Suppressor macrophage treated with lipopolysaccharide for 1 hour (primary cell): ENCODE measurements at places on chromosomes 6 and 20.

DNA sequence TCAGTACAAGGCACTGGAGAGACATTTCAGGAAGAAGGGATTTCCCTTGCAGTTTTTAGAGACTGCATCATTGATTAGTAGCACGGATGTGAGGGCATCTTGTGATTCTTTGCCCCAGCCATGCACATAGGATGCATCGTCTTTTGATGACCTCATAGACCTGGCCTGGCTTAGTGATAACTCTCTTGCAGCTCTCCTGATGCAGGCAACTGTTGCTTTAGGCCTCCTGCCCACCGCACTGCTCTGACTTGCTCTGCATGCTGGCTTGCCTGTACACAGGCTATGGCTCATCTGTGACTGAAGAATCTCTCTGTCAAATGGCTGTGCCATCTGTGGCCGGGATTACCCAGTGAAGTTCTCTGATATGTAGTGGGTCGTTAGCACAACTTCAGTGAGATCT is 207.7 kb upstream of the PTCHD4 start:
- DNase-seq: no peak

- no peak for DNase-seq
Observed at GRCh38 chr6:110355022-110355421, 3.1 kb downstream of the METTL24 start.

DNA sequence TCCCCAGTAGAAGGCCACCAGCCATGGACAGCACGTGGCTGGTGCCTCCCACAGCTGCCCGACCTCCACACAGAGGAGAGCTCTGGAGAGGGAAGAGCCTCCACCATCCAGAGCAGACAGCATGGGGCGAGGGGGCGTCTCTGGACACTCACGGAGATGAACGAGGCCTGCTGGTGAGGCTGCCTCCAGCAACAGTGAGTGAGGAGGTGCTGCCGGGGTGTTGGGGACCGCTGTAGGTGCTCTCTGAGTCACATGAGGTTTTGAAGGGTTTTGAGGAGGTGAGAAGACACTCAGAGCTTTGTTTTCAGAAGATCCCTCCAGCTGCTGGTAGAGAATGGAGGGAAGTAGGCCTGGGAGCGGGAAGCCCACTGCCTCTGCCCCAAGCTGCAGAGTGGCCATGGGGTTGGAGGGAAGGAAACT is 65.6 kb downstream of the THBS2 start:
- no peak for DNase-seq

- peak; percentile 91 for DNase-seq
Observed at GRCh38 chr6:142702501-142703460, 242.2 kb downstream of the HIVEP2 start.

GRCh38 chr20:58394801-58395200 is 5.8 kb downstream of the VAPB start:
- no peak for DNase-seq

GRCh38 chr6:52779237-52779636 is 16.0 kb upstream of the GSTA2 start:
- DNase-seq: no peak

DNA sequence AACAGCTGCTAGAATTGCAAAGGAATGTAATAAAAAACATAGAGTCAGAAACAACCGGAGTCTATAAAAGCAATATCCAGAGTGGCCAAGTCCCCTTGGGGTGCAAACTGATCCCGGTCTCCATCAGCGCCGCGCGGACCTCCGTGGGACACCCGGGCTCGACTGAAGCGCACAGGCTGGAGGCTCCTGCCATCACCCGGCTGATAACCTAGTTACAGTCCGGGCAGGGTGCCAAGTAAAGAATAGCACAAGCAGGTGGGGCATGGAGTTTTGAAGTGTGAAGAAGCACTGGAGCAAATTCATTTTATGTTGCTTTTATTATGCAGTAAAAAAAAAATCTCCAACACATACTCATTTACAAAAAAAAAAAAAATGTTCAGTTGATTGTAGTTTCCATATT is 205.1 kb upstream of the GMDS start:
- DNase-seq: no peak

DNA sequence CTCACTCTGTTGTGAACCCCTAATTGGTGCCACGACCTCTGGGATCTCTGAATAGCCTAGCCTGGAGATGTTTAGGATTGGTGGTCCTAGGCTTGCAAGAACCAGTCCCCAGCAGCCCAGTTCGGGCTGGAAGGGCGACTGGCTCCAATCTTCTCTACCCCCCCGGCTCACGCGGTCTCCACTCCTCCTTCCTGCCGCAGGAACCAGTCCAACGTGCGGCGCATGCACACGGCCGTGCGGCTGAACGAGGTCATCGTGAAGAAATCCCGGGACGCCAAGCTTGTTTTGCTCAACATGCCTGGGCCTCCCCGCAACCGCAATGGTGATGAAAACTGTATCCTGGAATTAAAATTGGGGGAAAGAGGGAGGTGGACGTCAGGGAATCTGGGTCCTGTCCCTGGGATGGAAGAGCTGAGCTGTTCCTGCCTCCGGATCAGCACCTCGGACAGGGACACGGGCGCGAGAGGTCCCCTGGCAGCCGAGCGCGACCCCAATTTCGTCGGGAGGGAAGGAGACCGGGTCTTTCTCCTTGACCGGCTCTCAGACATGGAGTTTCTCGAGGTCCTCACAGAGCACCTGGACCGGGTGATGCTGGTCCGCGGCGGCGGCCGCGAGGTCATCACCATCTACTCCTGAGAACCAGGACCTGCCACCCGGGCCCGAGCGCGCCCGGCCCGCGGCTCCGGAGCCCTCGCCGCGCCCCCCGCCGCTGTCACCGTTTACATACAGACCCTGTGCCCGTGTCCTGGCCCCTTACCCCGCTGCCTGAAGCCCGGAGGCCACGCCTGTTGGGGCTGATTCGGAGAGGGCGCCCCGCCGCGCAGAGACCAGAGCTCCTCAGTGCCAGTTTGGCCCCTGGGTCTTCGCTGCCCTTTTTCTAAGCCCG is 28.2 kb downstream of the SLC12A5 start:
- peak; percentile 58 for DNase-seq

DNA sequence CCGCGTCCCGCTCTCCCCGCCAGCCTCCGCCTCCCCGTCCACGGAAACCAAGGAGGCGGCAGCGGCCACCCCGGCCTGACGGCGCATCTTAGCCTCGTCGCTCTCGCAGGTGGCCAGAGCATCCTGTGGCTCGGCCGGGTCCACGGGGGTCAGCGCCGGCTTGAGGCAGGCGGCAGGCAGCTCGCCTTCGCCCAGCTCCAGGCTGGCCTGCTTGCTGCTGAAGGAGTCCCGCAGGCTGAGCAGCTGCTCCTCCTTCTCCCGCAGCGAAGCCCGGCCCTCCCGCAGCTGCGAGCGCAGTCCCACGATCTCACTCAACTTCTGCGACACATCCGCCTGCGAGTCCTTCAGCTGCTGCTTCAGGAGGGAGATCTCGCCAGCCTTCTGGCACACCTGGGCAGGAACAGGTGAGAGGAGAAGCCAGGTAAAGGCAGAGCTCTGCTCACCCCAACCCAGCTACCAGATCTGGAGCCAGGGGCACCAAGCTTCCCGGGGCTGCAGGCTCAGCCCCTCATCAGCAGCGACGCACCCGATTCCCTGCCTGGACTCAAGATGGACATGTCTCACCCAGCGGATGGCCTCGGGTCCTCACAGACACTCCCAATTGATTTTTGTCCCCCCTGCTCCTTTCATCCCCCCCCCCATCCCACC is 5.2 kb upstream of the FASTKD5 start:
- no peak for DNase-seq

GRCh38 chr20:21339499-21339898 is 36.4 kb downstream of the XRN2 start:
- no peak for DNase-seq

DNA sequence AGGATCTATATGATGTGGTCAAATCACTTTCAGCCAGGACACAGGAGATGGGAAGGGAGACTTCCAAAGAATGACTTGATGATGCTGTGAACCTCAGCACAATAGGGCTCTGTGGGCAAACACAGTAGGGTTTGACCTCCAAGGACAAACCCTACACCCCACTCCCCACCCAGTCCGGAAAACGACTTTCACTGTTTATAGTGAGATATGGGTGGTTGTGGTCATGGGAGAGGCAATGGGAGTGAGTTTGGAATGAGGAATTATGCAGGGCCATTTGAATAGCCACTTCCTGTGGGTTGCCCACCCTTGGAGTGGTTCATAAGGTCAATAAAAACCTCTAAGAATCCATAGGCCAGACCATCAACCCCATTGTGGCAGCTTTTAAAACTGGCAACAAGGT is 38.4 kb upstream of the PRND start:
- DNase-seq: no peak

DNA sequence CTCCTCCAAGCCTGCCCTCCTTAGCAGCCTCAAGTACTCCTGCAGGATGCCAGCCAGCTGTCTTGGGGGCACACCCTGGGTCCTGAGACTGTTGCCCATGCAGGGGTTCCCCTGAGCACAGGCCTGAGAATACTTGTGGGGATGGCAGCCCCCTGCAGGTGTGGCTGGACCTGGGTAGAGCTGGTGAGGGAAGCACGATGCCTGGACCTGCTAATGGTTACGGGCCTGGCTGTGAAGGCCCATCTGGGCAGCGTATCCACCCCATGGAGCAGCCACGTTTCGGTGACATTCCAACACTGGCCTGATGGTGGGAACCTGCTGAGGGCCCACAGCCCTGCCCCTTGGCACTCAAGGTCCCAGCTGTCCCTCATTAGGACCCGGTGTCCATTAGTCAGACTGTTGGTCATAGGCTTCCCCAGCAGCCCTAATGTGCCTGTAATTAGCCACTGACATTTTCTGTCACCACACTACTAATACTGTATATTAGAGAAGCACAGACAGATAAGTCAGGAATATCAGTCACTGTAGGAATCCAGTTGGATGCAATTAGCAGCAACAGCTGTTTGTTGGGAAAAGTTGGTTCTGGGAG is 20.3 kb downstream of the CCDC167 start:
- no peak for DNase-seq

DNA sequence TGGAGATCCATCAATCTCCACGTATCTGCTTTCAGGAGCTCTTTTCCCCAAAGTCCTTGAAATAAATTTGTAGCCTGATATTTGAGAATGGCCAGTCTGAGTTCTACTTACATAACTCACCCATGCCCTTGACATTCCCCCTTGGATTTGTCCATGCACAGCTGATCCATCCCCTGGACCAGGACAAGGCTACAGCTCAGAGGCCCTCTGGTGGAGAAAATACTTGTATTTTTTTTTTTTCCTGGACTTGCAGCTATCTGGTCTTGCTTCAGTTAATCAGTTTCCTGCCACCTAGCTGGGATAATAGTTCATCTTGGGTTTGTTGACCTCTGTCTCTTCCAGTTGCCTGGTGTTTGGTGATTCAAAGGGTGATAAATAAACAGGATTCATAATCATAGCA is 467.6 kb downstream of the DHX35 start:
- no peak for DNase-seq

- no peak for DNase-seq
Observed at GRCh38 chr6:42047790-42048405, 2.4 kb upstream of the TAF8 start.

DNA sequence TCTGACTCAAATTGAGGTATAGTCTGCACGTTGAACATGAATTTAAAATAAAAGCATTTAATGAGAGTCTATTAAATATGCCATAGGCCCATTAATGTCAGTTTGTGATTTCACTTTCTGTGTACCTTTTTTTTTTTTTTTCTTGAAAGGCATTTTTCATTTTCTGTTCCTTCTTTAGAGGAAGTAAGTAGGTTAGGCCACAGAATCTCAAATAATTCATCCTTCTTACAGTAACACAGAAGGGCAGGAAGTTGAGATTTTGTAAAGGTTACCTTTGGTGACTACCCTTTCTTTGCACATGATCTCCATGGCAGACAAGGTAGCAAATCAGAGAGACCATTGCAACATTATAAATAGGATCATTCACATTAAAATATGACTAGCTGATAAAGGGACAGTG is 9.6 kb downstream of the L3MBTL3 start:
- DNase-seq: no peak

DNA sequence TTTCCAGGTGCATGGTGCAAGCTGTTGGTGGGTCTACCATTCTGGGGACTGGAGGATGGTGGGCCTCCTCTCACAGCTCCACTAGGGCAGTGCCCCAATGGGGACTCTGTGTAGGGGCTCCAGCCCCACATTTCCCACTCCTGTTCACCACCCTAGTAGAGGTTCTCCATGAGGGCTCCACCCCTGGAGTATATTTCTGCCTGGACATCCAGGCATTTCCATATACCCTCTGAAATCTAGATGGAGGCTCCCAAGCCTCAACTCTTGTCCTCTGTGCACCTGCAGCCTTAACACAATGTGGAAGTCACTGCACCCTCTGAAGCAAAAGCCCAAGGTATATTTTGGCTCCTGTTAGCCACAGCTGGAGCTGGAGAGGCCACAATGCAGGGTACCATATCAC is 393.5 kb downstream of the RNGTT start:
- no peak for DNase-seq

- DNase-seq: peak; percentile 63
Observed at GRCh38 chr6:16982807-16983206, 119.0 kb upstream of the STMND1 start.

- peak; percentile 36 for DNase-seq
Observed at GRCh38 chr20:19015351-19016139, 196.9 kb upstream of the SLC24A3 start.

DNA sequence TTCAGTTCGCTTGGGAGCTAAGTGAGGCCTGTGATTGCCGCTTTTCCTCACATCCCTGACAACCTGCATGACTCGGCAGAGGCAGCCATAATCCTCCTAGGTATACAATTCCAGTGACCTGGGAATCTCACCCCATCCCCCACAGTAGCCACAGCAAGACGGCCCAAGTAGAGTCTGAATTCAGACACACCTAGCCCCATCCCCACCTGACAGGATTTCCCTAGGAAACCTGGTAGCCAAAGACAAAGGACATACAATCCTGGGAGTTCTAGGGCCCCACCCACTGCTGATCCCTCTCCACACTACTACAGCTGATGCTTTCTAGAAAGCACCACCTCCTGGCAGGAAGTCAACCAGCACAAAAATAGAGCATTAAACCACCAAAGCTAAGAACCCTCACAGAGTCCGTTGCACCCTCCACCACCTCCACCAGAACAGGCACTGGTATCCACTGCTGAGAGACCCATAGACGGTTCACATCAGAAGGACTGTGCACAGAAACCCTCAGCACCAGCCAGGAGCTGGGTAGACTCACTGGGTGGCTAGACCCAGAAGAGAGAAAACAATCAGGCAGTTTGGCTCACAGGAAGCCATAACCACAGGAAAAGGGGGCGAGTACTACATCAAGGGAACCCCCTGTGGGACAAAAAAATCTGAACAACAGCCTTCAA is 17.9 kb upstream of the RUNX2 start:
- DNase-seq: no peak

DNA sequence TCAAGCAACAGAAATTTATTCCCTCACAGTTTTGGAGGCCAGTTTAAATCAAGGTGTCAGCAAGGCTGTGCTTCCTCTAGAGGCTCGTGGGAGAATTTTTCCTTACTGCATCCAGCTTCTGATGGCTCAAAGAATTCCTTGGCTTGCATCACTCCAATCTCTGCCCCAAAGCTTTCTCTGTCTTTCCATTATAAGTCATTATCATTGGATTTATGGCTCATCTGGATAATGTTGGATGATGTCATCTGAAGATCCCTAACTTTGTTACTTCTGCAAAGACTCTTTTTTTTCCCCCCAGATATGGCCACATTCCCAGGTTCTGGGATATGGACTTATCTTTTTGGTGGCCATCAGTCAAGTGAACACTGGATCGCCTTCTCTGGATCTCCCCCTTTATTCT is 146.3 kb upstream of the B3GAT2 start:
- DNase-seq: no peak
